ENCODE measurements at places on chromosomes 6 and 20. TPM values are rescaled to one million over a fixed set of nuclear protein-coding genes. Genes with fewer than 3 reads are reported as not detected.

GRCh38 chr6:4747588-4747987 lies 28.6 kb upstream of the CDYL start:
- no peak for DNase-seq
- H3K36me3 ChIP-seq: no peaks in the 10 kb centered on the region
- no peaks in the 10 kb centered on the region for H3K4me1 ChIP-seq

DNA sequence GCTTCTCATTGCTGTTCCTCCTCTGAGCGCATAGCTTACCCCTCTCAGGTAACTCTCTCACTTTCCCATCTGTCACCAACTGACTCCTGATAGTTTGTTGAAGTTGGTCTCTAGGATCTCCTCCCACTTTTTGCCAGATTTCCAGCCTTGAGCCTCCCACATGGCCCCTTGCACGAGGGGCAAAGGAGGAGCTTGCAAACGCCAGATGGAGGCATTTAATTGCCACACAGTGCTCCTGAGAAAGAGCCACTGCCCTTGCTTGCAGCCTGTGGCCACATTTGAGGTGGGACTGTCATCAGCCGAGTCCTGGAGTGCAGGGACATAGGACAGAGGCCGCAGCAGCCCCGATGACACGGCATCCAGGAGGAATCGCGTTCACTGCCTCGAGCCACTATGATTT lies 348.7 kb downstream of the SMOC2 start:
- H3K27me3 ChIP-seq: no peaks in the 10 kb centered on the region
- no peaks in the 10 kb centered on the region for H3K4me1 ChIP-seq
- no peak overlapping the region for H3K4me3 ChIP-seq
- H3K27ac ChIP-seq: no peak overlapping the region
- no peak for DNase-seq

DNA sequence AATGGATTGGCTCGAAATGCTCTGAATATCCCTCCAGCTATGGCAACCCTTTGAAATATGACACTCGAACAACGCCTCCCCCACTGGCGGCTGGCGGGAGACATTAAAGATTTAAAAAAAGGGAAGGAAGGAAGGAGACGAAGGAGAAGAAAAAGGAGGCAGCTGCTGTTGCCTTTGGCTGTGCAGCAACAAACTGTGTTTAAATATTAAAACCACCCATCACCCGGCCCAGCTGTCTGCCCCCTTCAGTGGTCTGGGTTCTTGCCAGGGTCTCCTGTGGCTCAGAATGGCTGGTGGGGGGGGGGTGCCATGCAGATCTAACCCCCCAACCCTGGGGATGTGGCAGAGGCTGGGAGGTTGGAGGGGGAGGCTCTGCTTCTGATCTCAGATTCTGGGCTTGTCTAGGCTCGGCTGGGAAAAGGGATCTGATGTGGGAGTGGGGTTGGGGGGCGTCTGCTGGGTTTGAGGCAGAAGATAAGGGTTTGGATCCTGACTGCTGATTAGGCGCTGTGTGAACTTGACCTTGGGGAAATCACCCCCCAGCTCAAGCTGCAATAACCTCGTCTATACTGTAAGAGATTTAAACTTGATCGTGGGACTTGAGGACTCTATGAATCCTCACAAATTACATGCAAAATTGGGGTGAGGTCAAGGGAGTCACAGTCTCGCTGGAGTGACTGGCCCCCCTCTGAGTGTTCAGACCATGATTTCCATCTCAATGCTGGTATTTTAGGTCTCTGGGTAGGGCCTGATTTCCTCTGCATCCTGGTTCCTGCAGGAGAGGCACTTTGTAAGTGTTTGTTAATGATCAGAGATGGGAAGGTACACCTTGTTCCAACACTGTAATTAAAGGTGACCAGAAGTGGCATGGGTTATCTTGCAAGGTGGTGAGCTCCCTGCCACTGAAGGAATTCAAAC lies 40.3 kb upstream of the BLCAP start:
- no peaks in the 10 kb centered on the region for H3K4me1 ChIP-seq
- DNase-seq: peak; percentile 9
- H3K27me3 ChIP-seq: no peaks in the 10 kb centered on the region

DNA sequence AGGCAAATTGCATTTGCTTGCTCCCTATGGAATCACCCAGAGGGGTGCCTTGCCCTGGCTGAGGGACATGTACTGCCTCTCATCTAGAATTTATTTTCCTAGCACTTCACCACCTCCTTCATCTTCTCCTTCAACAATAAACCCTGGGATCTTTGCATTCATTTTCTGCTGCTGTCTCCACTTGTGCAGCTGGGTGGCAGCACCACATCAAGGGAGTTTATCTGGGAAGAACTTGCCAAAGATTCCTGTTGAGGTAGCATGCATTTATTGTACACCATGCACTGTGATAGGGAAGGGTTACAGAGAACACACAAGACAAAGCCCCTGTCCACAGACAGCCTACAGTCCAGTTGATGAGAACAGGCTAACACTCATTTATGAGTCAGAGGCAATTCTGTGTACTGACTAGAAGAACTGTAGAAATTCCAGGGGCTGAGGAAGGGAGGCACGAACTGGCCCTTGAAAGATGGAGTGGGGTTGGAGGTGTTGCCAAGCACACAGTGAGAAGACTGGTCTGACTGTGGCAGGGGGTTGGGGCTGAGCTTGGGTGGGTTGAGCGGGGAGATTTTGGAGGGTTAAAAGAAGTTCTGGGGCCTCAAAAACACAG lies 17.5 kb downstream of the C20orf173 start:
- no peak overlapping the region for H3K27ac ChIP-seq
- no peak overlapping the region for H3K4me3 ChIP-seq
- H3K27me3 ChIP-seq: no peaks in the 10 kb centered on the region
- H3K4me1 ChIP-seq: no peaks in the 10 kb centered on the region
- H3K36me3 ChIP-seq: no peaks in the 10 kb centered on the region

DNA sequence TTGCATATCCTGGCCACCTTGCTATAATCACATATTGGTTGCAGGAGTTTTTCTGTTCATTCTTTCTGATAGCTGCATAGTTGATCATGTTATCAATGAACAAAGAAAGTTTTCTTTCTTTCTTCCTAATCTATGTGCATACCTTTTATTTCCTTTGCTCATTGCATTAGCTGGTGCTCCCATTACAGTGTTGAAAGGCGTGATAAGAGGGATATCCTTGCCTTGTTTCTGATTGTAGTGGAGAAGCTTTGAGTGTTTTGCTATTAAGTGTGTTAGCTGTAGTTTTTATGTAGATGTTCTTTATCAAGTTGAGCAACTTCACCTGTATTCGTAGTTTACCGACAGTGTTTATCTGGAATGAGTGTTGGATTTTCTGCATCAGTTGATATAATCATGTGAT lies 14.6 kb downstream of the STXBP5 start:
- H3K27me3 ChIP-seq: no peaks in the 10 kb centered on the region
- no peaks in the 10 kb centered on the region for H3K4me1 ChIP-seq
- no peak overlapping the region for H3K27ac ChIP-seq
- no peak for DNase-seq
- H3K4me3 ChIP-seq: no peak overlapping the region
- no peaks in the 10 kb centered on the region for H3K36me3 ChIP-seq

GRCh38 chr20:22099348-22099747 lies 393.9 kb downstream of the PAX1 start:
- no peaks in the 10 kb centered on the region for H3K4me1 ChIP-seq
- no peak for DNase-seq
- no peaks in the 10 kb centered on the region for H3K36me3 ChIP-seq
- H3K27ac ChIP-seq: no peak overlapping the region
- H3K27me3 ChIP-seq: no peaks in the 10 kb centered on the region

DNA sequence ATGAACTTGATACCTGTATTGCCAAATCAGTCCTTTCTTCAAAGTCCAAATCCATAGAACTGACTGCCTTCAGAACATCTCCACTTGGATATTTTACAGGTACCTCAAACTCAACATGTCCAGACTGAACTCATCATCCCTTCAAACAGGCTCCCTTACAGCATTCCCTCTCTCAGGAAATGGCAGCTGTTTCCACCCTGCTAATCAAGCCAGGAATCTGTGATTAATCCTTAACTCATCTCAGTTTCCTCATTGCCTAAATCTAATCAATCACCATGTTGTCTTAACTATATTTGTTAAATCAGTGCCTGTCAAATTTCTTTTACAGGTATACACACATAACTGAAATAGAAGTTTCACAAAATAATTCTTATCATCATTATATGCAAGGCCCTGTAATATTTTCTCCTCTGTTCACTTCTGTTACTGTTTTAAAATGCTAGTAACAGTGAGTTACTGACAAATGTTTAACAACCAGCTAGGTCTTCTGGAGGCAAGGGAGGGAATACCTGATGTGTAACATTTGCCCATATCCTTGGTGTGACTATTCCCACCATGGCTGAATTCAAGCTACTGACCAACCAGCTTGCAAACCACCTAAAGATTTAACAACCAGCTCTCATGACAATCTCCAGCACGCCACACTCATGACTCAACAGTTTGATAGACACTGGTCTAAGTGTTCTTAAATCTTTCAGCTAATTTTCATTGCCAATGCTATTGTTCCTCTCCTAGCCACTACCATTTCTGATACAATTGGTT lies 124.9 kb downstream of the ADAT2 start:
- no peaks in the 10 kb centered on the region for H3K27me3 ChIP-seq
- H3K4me1 ChIP-seq: no peaks in the 10 kb centered on the region
- DNase-seq: no peak
- no peak overlapping the region for H3K4me3 ChIP-seq
- H3K36me3 ChIP-seq: no peaks in the 10 kb centered on the region

DNA sequence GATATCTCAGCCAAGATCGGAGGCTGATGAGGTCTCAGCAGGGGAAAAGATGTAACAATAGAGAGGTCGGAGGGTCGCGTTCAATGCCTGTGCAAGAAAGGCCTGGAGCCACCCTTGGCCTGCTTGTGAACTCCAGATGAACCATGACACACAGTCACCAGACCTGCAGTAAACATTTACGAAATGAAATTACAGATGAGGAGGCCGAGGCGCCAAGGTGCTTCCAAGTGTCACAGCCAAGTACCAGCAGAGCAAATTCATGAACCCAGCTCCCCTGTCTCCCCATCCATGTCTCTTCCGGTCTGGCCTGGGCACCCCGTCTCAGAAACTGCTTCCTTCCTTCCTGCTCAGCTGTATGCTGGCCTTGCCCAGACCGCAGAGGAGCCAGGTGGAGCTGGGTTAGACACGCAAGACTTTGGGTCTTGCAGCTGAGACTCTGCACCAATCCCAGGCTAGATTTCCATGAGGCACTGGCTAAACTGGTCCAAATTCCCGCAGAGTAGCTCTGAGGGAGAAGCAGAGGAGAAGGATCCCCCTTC lies 48.1 kb downstream of the CHMP4B start:
- no peak overlapping the region for H3K4me3 ChIP-seq
- peaks cover 11% of the 10 kb centered on the region for H3K4me1 ChIP-seq
- no peak for DNase-seq
- H3K27ac ChIP-seq: no peak overlapping the region
- no peaks in the 10 kb centered on the region for H3K27me3 ChIP-seq

- no peak overlapping the region for H3K27ac ChIP-seq
- no peaks in the 10 kb centered on the region for H3K36me3 ChIP-seq
- peaks cover 11% of the 10 kb centered on the region for H3K4me1 ChIP-seq
- H3K27me3 ChIP-seq: no peaks in the 10 kb centered on the region
Measured at GRCh38 chr20:35637276-35637675, 21.6 kb downstream of the SPAG4 start.

DNA sequence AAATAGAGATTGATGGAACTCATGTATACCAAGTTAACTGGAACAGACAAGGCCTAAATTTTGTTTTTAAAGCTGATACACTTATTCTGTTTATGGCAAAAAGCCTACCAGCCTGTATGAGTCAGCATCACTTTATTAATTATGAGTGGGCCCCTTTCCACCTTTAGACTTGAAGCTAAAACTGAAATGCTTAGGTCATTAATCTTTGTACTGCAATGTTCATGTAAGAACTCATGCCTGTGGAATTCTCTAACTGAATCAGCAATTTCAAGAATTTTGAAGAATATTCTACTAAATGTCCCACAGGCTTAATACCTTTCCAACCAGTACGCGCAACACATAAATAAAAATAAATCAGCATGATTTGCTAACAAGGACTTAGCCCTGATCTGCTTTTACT lies 140.2 kb upstream of the PHACTR1 start:
- no peaks in the 10 kb centered on the region for H3K27me3 ChIP-seq
- H3K4me1 ChIP-seq: no peaks in the 10 kb centered on the region
- H3K4me3 ChIP-seq: no peak overlapping the region
- DNase-seq: no peak
- H3K27ac ChIP-seq: no peak overlapping the region

DNA sequence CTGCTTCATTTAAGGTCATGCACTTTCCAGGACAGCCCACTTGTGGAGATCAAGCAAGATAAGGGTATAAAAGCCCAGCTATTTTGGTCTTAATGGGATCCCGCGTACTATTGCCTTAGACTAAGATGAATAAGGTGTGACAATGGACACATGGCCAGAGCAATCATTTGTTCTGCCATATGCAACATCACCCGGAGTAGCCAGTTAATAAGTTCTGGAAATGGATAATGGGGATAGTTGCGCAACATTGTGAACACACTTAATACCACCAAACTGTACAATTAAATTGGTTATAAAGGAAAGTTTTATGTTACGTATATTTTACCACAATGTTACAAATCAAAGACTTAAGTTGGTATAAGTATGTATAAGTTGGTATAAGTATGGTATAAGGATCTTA lies 674.5 kb downstream of the HDGFL1 start:
- no peak overlapping the region for H3K4me3 ChIP-seq
- no peaks in the 10 kb centered on the region for H3K4me1 ChIP-seq
- DNase-seq: no peak
- no peak overlapping the region for H3K27ac ChIP-seq
- no peaks in the 10 kb centered on the region for H3K36me3 ChIP-seq

- no peak overlapping the region for H3K4me3 ChIP-seq
- no peak for DNase-seq
- H3K27ac ChIP-seq: no peak overlapping the region
- no peaks in the 10 kb centered on the region for H3K27me3 ChIP-seq
- H3K4me1 ChIP-seq: no peaks in the 10 kb centered on the region
Measured at GRCh38 chr6:119066517-119066916, 11.9 kb downstream of the FAM184A start.

GRCh38 chr6:44906761-44907160 lies 421.4 kb upstream of the RUNX2 start:
- H3K36me3 ChIP-seq: no peaks in the 10 kb centered on the region
- H3K27ac ChIP-seq: no peak overlapping the region
- no peak for DNase-seq
- H3K4me1 ChIP-seq: no peaks in the 10 kb centered on the region
- no peaks in the 10 kb centered on the region for H3K27me3 ChIP-seq

GRCh38 chr6:15513131-15513771 lies 149.6 kb downstream of the DTNBP1 start:
- no peaks in the 10 kb centered on the region for H3K36me3 ChIP-seq
- H3K4me3 ChIP-seq: no peak overlapping the region
- DNase-seq: peak; percentile 78
- no peak overlapping the region for H3K27ac ChIP-seq
- peaks cover 16% of the 10 kb centered on the region for H3K4me1 ChIP-seq

GRCh38 chr20:62861726-62862336 lies at the start of gene TCFL5:
Gene TCFL5, minus strand, starts transcription at chr20:62861822. Its CDS starts 152 bp downstream, at chr20:62861670.
- peaks cover 8% of the 10 kb centered on the region for H3K4me1 ChIP-seq
- H3K27me3 ChIP-seq: no peaks in the 10 kb centered on the region
- peak; percentile 91 for DNase-seq
- H3K36me3 ChIP-seq: no peaks in the 10 kb centered on the region
- peak within 1 kb of the TSS; percentile 55 for H3K4me3 ChIP-seq

The IMPG1 gene
- 0.29 TPM for polyA plus RNA-seq

The CRISP3 gene
- not detected for polyA plus RNA-seq

The CAP2 gene
- polyA plus RNA-seq: 5.2 TPM

The ACTL10 gene
- 62.1 TPM for polyA plus RNA-seq

The MOG gene
- polyA plus RNA-seq: 0.36 TPM

The KIF3B gene
- polyA plus RNA-seq: 55.6 TPM
